ENCODE measurements at places on chromosomes 13 and 19. TPM values are rescaled to one million over a fixed set of nuclear protein-coding genes. Genes with fewer than 3 reads are reported as not detected.
A peak's percentile ranks its signal among the peaks of the same experiment; 100 is the strongest.

DNA sequence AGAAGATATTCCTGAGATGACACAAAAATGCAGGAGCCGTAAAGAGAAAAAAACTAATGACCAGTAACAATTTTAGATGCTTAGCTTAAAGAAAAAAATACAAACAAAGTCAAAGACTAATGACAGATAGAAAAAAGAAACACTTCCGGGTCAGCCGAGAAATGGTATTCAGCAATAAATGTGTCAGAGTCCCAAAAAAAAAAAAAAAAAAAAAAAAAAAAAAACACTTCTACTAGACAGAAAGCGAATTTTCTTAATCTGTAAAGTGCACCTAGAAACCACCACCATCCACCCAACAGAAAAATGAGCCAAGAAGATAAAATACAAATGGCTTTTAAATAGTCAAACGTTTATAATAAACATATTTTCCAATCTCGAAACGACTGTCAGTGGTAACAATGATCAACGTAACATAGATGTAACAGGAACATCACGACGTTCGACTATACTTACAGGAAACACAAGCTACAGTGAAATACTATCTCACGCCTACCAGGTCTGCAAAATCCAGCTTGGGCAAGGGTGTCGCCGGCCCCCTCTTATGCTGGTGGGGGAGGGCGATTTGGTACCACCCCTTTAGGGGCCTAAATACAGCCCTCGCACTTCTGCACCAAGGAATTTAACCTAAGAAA is 10.6 kb downstream of the ABHD17A start:
- DNase-seq: no peak

GRCh38 chr19:33251526-33252090 is 26.0 kb upstream of the SLC7A10 start:
- no peak for DNase-seq

DNA sequence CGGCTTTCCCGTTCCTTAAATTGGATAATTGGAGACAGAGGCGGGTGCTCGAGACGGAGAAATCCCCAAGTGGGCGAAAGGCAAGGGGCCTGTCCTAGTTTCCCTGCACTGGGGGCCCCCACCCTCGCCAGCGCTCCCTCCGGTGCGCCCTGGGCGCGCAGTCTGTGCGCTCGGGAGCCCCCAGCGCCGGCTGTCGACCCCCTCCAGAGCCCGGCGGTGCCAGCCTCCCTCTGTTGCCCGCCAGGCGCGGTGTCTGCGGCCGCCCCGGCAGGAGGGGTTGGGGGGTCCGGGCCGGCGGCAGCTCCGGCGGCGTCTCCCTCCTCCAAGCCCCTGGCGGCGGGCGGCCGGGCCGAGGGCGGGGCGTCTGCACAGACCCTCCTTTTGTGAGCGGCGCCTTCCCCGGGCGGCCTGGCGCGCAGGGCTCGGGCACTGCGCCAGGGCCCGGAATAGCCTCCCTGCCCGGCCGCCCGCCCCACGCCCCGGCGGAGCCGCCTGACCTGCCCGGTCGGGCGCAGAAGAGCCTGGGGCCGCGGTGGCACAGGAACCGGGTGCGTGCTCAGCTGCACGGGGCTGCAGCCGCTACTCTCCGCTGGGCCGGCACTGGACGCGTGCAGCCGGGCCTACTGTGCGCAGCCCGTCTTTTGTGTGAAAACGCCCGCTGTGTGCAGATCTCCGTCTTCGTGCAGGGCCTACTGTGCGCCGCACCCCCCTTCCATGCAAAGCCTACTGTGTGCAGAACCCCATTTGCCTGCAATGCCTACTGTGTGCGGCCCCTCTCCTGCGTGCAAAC is 13.2 kb downstream of the GADD45B start:
- peak; percentile 85 for DNase-seq

The SPTBN4 gene
- 8.4 TPM for total RNA-seq

DNA sequence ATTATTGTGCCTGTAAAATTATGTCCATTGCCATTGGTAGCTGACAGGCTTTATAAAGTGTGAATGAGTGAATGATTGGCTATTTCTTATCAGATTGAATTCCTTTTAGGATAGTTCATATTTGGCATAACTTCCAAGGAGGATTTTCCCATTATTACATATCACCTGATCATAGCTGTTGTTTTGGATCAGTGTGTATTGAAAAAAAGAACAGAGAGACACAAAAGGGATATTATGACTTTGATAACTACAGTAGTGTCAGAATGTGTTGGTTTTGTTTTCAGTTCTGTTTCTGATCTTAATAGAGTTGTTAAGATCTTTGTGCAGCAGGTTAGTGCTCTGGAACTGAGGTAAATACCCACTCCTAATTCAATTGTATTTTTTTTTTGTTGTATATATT is 103.8 kb downstream of the LRCH1 start:
- no peak for DNase-seq

The LAIR1 gene
- not detected for total RNA-seq

DNA sequence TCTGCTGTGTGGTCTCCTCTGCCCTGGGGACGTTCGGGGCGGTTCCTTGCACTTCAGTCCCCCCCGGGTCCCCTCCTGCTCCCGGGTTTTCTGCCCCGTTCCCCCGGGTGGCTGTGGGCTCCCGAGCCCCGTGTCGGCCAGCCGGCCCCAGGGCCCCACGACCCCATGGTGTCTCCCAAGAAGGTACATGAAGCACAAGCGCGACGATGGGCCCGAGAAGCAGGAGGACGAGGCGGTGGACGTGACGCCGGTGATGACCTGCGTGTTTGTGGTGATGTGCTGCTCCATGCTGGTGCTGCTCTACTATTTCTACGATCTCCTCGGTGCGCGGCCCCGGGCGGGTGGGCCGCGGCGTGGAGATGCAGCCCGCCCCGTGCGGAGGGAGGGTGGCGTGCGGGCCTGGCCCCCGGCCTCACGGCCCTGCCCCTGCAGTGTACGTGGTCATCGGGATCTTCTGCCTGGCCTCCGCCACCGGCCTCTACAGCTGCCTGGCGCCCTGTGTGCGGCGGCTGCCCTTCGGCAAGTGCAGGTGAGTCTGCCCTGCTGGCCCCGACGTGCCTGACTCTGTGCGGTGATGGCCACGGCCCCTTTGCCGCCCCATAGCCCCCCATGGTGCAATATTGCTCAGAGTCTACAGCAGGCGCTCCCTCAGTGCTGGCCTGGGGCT is 11.3 kb downstream of the SPPL2B start:
- DNase-seq: no peak

DNA sequence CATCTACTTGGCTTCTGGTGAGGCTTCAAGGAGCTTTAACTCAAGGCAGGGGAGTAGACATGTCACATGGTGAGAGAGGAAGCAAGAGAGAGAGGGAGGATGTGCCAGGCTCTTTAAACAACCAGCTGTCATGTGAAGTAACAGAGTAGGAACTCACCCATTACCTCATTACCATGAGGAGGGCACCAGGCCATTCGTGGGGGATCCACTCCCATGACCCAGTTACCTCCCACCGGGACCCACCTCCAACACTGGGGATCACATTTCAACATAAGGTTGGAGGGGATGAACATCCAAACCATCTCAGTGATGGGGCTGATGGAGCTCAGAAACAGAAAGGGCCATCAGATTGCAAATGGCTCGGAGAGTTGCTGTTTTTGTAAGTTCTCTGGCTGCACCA is 12.9 kb downstream of the VSTM2B start:
- no peak for DNase-seq

The C19orf38 gene
- 0.62 TPM for total RNA-seq

The OXGR1 gene
- 0.88 TPM for total RNA-seq

The BRCA2 gene
- total RNA-seq: 38.7 TPM

DNA sequence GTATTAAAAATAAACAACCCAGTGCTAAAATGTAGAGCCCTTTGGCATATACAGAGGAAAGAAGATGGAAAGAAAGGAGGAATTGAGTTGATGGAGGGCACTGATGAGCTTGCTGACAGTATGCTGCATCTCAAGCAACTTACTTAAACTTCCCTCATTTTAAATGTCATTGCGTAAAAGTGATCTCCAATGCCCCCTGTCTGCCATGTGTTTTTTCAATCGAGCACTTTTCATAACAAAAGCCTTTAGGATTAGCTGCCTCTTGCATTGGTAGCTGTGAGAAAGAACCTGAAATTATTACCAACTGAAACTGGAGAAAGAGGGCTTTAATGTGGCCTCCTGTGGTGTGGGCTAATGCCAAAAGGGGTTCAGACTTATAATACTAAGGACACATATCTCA is 541.6 kb downstream of the SUCLA2 start:
- DNase-seq: peak; percentile 38

- peak; percentile 51 for DNase-seq
Measured at GRCh38 chr13:33228648-33229445, 56.7 kb downstream of the STARD13 start.

DNA sequence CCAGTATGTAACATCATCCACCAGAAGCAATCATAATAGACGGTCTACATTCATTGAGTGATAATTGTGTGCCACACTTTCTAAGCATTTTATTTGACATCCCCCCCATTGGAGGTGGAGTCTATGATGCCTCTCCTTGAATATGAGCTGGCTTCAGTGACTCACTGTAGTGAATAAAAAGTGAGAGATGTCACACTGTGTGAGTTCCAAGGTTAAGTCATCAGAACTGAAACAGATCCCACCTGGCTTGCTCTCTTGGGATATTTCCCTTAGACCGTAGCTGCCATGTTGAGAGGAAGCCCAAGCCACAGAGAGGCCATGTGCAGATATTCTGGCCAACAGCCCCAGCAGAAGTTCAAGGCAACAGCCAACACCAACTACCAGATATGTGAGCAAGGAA is 12.6 kb downstream of the RTBDN start:
- no peak for DNase-seq

- no peak for DNase-seq
Measured at GRCh38 chr19:2477732-2478191, 1.8 kb downstream of the GADD45B start.

DNA sequence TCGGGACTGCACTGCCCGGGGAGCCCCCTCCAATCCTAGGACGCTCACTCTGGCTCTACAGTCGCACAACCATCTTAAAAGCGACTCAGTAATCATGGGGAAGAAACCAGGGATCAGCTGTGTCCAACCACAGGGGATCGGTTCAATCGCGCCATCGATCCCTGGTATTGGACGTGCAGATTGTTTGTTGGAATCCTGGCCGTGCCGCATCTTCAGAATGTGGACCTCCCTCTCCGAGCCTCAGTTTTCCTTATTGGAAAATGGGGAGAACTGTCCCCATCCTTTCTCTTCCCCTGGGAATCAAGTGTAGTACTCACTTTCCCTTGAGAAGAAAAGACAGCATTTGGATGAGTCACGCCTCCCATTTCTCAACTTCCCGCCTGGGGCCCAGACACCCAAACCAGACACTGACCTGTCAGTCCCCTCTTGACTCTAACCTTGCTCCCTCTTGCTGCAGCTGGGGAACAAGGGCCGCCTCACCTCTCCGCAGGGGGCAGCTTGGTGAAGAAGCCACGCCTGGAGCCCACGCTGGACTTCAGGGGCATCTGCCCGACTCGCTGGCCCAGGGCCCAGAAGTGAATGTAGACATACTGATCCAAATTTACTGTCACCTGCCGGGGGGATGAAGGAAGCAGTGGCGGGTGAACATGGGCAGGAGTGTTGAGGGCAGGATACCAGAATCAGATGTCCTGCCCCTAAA is 17.6 kb downstream of the EMP3 start:
- no peak for DNase-seq

The NEK5 gene
- total RNA-seq: 0.28 TPM

The BST2 gene
- 44.8 TPM for total RNA-seq

The VAV1 gene
- not detected for total RNA-seq

DNA sequence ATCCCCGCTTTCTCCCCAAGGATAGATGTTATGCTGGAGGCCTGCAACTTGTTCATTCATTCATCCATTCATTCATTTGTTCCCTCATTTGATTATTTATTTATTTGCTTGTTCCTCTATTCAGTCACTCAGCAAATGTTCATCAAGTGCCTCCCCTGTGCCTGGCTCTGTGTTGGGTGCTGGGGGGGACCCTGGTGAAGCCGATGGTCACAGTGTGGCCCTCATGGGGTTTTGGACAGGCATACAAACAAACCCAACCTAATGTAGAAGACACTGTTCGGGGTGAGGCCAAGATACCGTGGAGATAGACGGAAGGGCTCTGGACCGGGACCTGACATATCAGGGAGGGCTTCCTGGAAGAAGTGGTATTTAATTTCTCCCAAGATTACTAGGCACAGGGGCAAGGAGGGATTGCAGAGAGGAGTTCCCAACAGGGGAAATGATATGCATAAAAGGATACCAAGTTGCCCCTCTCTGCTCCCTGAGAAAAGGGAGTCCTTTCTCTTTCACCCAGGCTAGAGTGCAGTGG is 58.1 kb downstream of the ZNF536 start:
- DNase-seq: no peak

GRCh38 chr19:53876651-53877224 is 5.3 kb upstream of the PRKCG start:
- no peak for DNase-seq

DNA sequence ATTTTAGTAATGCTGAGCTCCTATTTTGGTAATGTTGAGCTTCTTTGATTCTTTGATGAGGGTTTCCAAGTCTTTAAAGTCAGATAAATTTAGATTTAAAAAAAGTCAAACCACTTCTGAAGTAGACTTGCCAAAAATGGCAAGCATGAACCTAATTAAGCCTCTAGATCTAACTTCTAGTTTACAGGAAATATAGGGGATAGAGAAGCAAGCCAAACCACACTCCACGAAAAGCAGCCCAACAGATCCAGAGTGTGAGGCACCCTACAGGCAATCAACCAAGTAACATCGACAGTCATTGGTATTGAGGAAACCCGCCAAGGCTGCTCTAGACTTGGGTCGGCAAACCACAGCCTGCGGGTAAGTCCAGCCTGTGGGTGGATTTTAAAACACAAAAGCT is 3.7 kb downstream of the GGACT start:
- DNase-seq: no peak

GRCh38 chr19:1284979-1285736 is 515 bp upstream of the EFNA2 start:
- DNase-seq: peak; percentile 64

- peak; percentile 82 for DNase-seq
Measured at GRCh38 chr13:44765001-44765471, 188.9 kb upstream of the TSC22D1 start.

DNA sequence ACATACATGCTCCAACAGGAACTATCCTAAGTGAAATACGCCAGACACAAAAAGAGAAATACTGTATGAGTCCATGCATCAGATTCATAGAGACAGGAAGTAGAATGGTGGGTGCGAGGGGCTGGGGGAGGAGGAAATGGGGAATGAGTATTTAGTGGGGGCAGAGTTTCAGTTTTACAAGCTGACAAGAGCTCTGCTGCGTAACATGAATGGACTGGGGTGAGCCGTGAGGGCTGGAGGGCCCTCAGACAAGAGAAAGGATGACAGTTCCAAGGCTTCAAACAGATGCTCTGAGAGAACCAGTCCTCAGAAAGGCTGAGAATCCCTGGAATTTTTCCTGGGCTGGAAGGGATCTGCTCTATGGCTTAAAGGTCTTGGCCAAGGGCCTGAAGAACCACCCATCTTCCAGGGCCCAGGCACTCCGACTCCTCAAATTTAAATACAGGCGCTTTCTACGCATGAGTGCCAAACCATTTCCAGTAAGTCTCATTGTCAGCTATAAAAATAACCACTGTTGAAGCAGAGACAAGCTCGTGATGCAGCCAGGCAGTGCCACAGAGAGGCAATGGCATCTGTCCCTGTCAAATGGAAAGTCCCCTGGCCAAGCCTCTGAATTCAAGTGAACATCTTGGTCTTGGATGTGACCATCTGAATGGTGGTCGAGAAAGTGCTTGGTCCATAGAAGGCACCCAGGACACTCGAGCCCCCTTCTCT is 17.5 kb downstream of the KLF2 start:
- DNase-seq: no peak

GRCh38 chr13:106873810-106874209 is 305.9 kb upstream of the ARGLU1 start:
- DNase-seq: no peak

Measured in neural progenitor cell (in vitro differentiated cells).